ENCODE measurements at places on chromosomes 3 and 15. TPM values are rescaled to one million over a fixed set of nuclear protein-coding genes. Genes with fewer than 3 reads are reported as not detected.
A peak's percentile ranks its signal among the peaks of the same experiment; 100 is the strongest.

DNA sequence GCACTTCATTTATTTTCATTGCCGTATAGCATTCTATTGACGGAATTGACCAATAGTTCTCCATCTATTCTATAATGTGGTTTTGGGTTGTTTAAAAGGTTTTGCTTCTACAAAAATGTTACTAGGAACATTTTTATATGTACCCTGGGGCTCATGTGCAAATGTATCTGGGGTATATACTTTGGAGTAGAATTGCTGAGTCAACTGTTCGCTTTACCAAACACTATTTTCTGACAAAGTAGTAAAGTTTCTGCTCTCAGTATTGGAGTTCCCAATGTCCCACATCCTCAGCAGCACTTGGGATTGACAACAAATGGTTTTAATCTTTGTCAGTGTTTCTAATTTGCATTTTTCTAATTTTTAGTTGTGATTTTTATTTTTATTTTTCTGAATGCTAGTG, 602.6 kb downstream of the MCTP2 start:
- no peak for DNase-seq

The TMEM108 gene
- 16.9 TPM for total RNA-seq

The MESP2 gene
- not detected for total RNA-seq

DNA sequence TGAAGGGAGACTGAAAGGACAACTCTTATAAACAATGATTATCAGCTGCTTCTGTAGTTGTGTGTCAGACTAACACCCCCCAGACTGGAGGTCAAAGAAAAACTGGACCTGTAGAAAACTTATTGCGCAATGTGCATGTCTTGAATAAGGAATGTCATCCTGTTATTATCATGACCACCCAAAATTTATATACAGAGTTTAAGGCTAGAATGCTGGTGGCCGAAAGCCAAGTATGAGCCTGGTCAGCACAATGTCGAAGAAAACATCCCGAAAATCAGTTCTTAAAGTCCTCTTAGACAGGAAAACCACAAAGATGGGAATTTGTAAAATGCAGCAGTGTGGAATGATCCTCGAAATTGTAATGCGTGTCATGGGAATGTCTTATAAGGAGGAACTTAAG, 29.3 kb downstream of the RFTN1 start:
- DNase-seq: peak; percentile 95

- no peak for DNase-seq
Measured at GRCh38 chr15:52421029-52421428, 107.7 kb downstream of the MYO5A start.

Measured in lung (tissue), 17 donors.